ENCODE measurements at places on chromosomes 2 and 18.
A peak's percentile ranks its signal among the peaks of the same experiment; 100 is the strongest.

GRCh38 chr18:5651736-5652135 lies 107.9 kb upstream of the EPB41L3 start:
- DNase-seq, result no peak

GRCh38 chr2:213185147-213185822 lies 33.9 kb upstream of the IKZF2 start:
- no peak for DNase-seq

GRCh38 chr18:8777846-8778245 lies 72.5 kb downstream of the MTCL1 start:
- no peak for DNase-seq

- DNase-seq, result peak; percentile 11
These were observed 34.2 kb upstream of the ACTR2 start for GRCh38 chr2:65193446-65193845.

- DNase-seq, result no peak
These were observed 58.1 kb downstream of the AGAP1 start for GRCh38 chr2:235551965-235552364.

DNA sequence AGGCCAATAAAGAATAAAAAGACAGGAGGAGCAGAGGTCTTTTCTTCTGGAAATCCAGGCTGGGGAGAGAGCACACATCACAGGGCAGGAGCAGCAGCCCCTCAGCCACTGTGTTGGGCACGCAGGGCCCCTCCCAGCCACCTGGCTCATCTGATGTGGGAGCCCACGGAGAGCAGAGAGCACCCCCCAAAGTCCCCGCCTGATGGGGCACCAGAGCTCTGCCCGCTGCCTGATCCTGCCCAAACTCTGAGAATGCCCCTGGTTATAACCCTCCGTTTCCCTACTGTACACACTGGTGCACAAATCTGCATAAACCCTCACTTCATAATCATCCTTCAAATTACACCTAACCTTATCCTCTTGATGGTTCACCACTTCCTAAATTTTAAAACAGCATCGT lies 111.3 kb downstream of the HDAC4 start:
- DNase-seq, result no peak

DNA sequence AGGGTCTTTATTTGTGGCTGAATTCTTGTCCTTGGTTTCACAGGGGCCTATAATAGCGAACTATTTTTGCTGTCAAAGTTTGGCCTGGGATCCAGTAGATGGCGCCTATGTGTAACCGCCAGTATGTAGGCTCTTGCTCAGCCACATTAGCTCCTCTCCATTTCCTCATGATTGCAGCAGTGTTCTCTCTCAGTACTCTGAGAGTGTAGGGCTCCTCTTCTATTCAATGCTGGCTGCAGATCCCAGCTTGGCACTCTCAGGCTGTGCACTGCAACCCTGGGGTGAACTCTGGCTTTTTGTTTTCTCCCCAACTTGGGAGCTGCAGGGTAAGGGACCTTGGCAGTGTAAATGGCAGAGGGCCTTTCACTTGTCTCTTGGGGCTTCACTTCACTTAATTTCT lies 344.6 kb upstream of the CHAC2 start:
- DNase-seq, result peak; percentile 6

DNA sequence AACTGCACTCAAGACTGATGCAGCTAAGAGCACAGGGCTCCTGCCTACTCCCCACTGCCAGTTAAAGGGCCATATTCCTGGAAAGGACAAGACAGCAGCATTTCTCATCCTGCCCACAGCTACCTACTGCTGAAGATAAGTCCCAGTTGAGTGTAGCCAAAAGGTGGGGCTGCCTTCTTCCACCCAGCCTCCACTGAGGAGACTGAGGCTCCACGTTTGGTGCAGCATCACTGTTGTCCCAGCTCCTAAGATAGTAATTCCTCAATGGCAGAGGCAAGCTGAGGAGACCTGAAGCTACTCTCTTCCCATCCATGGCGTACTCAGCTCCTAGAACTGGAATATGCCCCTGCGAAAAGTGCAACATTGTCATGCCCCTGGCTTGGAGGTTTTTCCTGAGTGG lies 149.7 kb downstream of the TRABD2A start:
- no peak for DNase-seq

DNA sequence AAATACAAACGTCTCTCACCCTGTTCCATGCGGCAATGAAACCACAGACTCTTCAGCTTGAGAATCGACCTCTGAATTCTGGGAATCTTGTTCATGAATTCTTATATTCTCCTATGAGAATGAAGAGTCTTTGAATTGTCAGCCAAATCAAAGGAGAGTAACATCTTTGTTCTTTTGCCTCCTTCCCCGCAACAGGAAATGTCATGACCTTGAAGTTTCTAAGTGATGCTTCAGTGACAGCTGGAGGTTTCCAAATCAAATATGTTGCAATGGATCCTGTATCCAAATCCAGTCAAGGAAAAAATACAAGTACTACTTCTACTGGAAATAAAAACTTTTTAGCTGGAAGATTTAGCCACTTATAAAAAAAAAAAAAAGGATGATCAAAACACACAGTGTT lies 21.8 kb downstream of the TNFAIP6 start:
- no peak for DNase-seq

DNA sequence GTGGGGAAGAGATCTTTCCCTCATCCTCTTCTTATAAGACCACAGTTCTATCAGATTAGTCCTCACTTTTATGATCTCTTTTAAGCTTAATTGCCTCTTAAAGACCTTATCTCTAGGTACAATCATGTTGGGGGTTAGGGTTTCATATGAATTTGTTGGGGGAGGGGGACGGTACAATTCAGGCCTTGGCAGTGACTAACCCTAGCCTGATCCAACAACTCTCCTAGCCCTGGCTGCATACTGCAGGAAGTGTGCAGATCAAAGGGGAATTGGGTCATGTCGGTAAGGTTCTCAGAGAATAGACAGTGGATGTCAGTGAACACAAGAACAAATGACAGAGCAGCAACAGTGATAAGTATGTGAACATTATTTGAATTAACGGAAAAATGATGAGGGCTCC lies 16.4 kb downstream of the CAPN13 start:
- no peak for DNase-seq

DNA sequence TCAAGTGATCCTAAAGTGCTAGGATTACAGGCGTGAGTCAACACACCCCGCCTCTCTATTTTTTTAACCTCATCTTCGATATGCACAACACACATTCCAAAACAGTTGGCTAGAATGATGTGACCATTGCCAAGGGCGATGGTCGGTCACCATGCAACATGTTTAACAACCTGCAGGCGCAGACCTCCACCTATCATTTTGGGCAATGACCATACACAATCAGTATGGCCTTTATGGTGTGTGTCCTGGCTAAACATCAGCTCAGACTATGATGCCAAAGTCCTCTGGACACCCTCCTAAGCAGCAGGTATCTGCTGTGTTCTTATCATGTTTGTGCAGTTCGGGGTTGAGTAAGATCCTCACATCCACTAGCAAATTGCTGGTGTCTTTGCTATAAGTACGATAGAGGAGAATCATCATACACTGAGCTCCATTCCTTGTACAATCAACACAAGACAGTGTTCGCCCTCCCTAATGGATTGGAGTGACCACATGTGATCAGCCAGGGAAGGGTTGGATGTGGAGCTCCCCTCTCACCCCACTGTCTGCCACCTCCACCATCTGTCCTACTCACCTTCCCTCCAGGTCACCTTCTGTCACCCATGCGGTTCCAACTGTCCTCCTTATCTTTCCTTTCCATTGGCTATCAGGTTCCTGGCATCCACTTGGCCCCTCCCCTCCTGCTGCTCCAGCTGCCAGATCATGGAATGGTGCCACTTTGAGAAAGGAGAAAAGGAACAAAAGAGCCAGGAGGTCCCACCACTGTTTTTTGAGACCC lies 7.9 kb upstream of the RNF152 start:
- DNase-seq, result no peak

DNA sequence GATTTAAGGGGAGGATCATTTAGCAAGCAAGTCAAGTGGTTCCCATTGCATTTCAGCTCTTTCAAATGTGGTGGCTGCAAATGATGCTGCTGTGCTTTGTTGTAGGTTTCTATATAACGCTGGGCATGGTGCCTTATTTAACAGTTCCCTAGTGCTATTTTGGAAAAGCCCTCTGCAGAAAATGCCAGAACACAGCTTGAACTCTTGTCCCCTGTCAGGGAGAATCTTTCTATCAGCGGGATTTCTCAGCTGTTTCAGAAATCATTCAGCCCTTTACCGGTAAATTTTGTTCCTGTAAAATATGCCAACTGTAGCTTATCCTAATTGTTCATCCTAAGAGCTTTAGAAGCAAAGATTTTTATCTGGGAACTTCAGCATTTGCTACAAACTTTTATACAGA lies 77.8 kb upstream of the DTNA start:
- DNase-seq, result no peak

DNA sequence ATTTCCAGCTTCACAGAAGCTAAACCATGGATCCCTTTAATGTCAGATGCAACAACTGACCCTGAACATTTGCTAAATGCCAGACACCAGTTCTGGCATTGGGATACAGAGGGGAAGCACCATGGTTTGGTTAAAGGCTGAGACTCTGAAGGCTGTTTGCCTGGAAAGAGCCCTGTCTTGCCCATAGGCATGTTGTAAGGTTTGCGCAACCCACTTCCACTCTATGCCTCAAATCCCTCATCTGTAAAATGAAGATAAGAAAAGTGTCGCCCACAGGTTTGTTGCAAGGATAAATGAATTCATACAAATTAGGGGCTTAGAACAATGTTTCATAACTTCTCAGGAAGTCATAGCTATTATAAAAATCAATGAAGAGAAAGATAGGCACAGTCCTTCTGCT lies 380.9 kb upstream of the GYPC start:
- DNase-seq, result no peak

- no peak for DNase-seq
These were observed 85.2 kb downstream of the MDH1 start for GRCh38 chr2:63673865-63674533.

DNA sequence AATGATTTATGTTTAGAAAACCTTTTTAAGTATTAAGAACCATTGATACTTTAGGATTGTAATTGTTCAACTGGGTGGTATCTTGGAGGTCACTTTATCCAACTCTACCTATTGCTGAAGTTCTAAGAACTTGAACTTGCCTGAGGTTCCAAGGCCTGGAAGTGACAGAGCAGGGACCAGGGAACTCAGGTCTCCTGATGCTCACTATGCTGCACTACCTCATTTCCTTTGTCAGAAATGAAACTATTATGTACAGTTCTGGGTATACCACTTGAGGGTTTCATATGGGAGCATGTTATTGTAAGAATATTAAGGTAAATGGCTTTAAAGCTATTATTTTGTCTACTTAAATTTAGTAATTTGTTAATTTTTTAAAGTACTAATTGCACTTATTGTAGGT lies 3.0 kb downstream of the MBD5 start:
- DNase-seq, result no peak

DNA sequence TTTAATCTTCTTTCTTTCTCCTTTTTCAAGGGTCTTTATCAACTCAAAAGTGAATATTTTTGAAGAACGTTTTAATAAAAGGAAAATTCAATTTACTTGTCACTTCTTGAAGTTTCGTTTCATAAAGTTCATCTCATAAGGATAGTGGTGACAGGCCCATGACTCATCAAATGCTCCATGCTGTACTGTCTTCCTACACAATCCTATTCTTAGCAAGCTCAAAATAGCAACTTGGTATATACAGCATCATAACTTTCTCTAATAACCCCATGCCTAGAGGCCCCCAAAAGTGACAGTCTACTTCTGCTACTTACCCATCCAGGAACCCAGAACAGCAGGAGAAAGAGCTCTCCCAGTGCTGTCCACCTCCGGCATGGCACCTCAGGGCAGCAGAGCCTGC lies 7.7 kb downstream of the FBXO15 start:
- peak; percentile 92 for DNase-seq

DNA sequence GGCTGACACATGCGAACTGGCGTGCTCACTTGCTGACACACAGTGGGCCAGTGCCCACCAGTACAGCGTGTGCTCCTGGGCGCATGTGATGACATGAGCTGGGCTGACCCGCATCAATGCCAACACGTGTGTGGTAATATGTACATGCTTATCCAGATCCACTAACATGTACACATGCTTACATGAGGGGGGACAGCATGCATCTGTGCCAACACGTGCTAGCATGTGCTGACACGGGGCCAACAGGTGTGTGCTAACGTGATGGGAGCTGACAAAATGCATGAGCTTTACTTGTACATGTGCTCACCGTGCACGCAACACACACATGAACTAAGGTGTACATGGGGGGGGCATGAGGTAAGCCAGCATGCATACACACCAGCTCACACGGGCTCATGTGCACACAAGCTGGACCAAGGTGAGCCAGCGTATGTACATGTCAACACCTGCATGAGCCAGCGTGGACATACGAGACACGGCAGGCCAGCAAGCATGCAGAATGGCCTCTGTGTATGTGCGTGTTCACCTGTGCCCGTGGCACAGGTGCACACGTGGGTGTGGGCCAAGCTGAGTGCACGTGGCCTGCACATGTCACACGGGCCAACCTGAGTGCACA lies 28.5 kb downstream of the GPC1 start:
- no peak for DNase-seq

GRCh38 chr2:54067851-54068375 lies 47.5 kb upstream of the ACYP2 start:
- DNase-seq, result no peak

DNA sequence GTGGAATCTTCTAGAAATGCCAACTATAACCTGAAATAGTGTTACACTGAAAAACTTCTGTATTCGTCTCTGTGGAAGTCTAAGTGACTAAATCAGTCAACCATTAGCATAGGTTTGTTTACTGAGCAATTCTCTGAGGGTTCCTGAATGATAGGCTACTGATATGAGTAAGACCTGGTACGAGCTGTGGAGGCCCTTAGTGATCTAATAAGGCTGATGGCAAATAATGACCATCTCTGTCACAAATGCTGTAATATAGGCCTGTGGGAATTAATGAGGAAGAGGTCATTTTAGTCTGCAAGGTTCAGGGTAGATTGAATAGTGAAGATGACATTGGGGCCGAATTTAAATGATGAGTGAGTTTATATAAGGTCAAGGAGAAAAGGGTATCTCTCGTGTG lies 82.5 kb downstream of the MGAT5 start:
- no peak for DNase-seq

GRCh38 chr2:230812033-230812432 lies 52.7 kb upstream of the ITM2C start:
- DNase-seq, result no peak

DNA sequence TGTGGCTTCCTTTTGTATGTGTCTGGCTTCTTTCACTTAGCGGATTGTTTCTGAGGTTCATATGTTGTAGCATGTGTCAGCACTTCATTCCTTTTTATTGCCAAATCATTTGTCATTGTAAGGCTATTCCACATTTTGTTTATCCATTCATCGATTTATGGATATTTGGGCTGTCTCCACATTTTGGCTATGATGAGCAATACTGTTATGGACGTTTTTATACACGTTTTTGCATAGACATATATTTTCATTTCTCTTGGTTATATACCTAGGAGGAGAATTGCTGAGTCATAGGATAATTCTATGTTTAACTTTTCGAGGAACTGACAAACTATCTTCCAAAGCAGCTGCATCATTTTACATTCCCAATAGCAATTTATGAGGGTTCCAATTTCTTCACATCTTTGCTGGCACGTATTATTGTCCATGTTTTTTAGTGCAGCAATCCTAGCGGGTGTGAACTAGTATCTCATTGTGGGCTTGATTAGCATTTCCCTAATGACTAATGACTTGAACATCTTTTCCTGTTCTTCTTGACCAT lies 48.1 kb upstream of the TBC1D8 start:
- no peak for DNase-seq

GRCh38 chr2:214325404-214325803 lies 85.5 kb upstream of the VWC2L start:
- no peak for DNase-seq
